ENCODE measurements at places on chromosomes 4 and X.
A peak's percentile ranks its signal among the peaks of the same experiment; 100 is the strongest.

- peak; percentile 26 for DNase-seq
Measured at GRCh38 chr4:122577808-122578781, 42.8 kb downstream of the IL21 start.

GRCh38 chr4:21507439-21507838 is 441.1 kb downstream of the KCNIP4 start:
- DNase-seq: no peak

DNA sequence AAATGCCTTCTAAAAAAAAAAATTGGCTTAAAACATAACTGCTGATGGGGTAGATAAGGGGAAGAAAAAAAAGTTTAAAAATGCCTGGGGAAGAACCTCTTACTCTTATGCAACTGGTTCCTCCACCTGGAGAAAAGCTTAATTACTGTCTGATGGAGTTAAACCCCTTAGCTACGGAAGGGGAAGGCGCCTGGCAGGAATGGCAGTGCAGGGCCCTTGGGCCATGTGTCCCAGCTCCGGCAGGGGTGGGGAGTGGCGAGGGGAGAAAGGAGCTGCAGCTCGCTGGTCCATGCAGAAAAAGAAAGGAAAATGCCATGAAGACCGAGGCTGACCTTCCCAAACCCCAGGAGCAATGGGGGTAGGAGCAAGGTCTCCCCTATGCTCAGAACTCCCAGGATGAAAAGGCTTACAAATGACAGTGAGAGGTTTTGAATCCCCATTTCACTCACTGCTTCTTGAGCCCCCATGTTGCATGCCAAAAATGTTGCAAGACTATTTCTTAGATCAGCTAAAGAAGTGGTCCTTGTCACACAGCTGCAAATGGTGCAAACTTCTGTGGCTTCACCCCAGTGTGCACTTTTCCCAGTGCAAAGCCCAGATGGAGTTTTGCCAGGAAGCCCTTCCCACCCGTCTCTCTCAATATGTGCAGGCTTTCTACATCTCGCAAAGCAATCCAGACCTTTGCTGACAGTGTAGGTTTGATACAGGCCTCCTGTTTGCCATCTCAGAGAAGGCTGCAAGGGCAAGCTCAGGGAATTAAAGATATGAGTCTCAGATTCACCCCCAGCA is 204.8 kb upstream of the CT83 start:
- no peak for DNase-seq

GRCh38 chr4:4425696-4426095 is 38.8 kb downstream of the NSG1 start:
- DNase-seq: no peak

DNA sequence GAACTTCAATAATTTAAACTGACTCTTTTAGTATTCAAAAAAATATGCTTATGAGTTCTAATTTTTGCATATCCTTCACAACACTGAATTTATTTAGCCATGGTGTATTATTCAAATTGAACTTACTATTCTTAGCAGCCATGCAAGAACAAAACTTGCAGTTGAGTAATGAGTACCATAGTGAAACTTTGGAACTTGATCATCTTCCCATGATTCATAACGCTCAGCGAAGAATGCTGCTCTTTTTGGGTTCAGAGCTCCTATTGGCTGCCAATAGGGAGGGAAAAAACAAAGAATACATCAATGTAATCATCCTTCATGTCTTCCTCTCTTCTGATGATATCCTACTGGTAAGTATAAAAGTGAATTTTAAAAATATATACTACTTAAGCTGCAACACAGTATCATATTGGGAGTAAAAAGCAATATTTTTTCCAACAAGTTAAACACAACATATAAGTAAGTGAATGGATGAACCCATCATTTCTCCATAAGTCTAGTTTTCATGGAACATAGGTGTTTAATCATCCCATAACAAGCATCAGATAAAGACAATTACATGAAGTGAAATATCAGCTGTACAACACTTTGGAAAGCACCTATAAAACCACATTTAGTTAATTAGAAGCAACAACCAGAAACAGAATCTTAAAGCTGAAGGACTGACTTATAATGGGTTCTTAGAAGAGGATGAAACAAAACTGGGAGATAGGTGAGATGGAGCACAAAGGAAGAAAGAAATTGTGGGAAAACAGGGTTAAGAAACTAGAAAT is 145.2 kb upstream of the MAB21L2 start:
- DNase-seq: no peak

DNA sequence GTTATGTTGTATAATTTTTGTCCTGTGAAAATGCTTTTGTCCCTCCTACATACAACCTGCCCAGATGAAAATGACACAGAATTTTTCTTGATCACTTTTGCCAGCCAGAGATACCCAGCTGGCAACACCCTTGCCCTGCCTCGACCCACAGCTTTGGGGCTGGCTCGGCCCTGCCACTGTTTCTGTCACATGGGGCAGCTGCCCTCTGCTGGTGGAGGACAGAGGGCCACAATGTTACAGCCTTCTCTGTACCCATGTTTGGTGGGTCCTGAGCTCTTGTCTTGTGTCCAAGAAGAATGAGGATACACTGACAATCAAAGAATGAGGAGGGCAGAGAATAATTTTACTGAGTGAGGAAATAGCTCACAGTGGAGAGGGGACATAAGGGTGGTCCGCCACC is 31.1 kb downstream of the BMP15 start:
- no peak for DNase-seq

DNA sequence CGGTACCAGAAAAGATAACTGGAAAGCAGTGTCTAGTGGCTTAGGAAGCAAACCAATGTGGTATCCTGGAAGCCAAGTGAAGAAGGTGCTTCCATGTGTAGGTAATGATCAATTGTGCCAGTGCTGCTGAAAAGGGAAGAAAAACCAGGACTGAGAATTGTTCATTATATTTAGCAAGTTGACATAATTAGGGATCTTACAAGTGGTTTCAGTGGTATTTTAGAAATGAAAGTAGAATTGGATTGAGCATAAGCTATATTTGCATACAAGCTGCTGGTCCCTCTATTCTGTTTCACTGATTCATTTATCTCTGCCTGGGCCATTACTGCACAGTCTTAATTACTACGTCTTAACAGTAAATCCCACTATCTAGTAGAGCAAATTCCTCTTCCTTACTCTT is 32.3 kb downstream of the PRDM8 start:
- DNase-seq: no peak

DNA sequence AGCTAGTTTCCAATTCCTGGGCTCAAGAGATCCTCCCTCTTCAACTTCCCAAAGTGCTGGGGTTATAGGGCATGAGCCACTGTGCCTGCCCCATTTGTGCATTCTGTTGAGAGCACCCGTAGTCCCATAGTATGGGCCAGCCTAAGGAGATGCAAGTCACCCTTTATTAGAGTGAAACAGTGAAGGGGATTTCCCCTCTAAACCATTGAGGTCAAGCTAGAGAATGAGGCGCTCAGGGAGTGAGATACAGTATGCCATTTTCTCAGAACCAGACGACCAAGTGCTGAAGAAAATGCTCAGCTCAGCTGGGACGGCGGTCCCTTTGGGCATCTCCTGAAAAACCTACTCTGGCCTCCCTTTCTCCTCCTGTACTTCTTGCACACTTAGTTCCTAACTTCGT is 18.7 kb downstream of the RNF4 start:
- DNase-seq: no peak

GRCh38 chrX:48090123-48090522 is 18.7 kb upstream of the ZNF630 start:
- no peak for DNase-seq
